A549 treated with AZD2906 at 1 μM for 4 hours (cell line): ENCODE measurements at places on chromosomes 3 and 15. TPM values are rescaled to one million over a fixed set of nuclear protein-coding genes. Genes with fewer than 3 reads are reported as not detected.

The MORC1 gene
- total RNA-seq: not detected in 5 replicates

The WNT5A gene
- 0.59 to 1.3 TPM (median 0.95 TPM) in 5 replicates for total RNA-seq

The PLEKHO2 gene
- total RNA-seq: 6.3 to 7.7 TPM (median 6.4 TPM) in 5 replicates

The ILDR1 gene
- total RNA-seq: not detected in 5 replicates

The ERICH6 gene
- total RNA-seq: 0.10 TPM in 1 of 5 replicates, not detected in the others

The HCN4 gene
- total RNA-seq: 0.26 to 0.38 TPM (median 0.30 TPM) in 5 replicates

The LINGO1 gene
- 6.7 to 11.6 TPM (median 9.6 TPM) in 5 replicates for total RNA-seq

The FEZF2 gene
- total RNA-seq: not detected in 5 replicates
